ENCODE measurements at places on chromosomes 13 and 19.

- no peak for DNase-seq
These were observed 8.9 kb upstream of the CCDC9 start for GRCh38 chr19:47247308-47247990.

- no peak for DNase-seq
These were observed 30.4 kb downstream of the NWD1 start for GRCh38 chr19:16750081-16750480.

GRCh38 chr19:32181216-32181920 lies 164.0 kb upstream of the ZNF507 start:
- DNase-seq = no peak

- no peak for DNase-seq
These were observed 10.2 kb downstream of the EPSTI1 start for GRCh38 chr13:42981853-42982252.

DNA sequence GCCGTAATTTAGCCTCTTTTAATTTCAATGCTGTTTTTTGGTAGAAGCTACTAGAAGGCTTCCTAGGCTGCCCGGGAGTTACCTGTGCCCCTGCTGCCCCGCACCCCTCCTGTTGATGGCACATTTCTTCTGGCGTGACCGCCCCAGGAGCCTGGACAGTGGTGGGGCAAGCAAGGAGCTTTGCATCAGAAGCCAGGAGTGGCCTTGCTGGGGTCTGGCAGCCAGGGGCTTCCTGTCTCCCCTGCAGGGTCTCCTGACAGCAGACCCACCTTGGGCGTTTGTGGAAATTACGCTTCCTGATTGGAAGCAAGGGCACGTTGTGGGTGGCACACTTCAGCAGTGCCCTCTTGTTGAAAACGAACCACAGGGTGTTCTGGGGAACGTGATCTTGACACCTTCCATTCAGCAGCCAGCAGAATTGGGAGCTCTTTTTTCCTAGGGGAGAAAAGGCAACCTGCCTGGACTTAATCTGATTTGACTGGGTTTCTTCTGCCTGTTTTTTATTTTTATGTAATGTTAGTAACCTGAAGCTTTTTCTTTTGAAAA lies 90.0 kb upstream of the TEX29 start:
- DNase-seq = no peak
